ENCODE measurements at places on chromosomes 4 and X. TPM values are rescaled to one million over a fixed set of nuclear protein-coding genes. Genes with fewer than 3 reads are reported as not detected.

GPM6B gene
- total RNA-seq: under 0.01 TPM

GAGE1 gene
- total RNA-seq: not detected

MGARP gene
- 0.94 TPM for total RNA-seq

FGB gene
- total RNA-seq: not detected

ADRA2C gene
- 0.31 TPM for total RNA-seq

GPC3 gene
- not detected for total RNA-seq

RHOXF1 gene
- total RNA-seq: not detected

ART3 gene
- total RNA-seq: not detected

All from bladder microvascular endothelial cell (primary cell).